ENCODE measurements at places on chromosomes 4 and X.

DNA sequence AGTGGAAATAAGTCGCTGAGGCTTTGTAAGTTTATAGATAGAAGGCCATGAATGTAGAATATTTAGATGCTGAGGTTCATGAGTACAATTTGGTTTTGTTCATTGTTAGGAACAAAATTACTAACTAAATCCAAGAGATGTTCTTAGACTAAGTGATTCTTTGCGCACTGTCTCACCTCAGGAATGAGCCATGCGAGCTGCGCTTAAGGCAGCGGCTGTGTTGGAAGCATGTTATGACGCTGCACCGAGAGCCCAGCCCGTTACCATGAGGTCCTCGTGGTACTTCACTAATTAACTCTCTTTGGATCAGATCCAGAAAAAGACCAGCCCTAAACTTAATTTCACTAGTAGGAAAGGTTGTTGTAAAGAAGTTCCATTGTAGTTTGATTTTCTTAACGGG lies 166.2 kb downstream of the RAPGEF2 start:
- no peak for DNase-seq

GRCh38 chr4:44791831-44792230 lies 65.5 kb upstream of the GNPDA2 start:
- no peak for DNase-seq

DNA sequence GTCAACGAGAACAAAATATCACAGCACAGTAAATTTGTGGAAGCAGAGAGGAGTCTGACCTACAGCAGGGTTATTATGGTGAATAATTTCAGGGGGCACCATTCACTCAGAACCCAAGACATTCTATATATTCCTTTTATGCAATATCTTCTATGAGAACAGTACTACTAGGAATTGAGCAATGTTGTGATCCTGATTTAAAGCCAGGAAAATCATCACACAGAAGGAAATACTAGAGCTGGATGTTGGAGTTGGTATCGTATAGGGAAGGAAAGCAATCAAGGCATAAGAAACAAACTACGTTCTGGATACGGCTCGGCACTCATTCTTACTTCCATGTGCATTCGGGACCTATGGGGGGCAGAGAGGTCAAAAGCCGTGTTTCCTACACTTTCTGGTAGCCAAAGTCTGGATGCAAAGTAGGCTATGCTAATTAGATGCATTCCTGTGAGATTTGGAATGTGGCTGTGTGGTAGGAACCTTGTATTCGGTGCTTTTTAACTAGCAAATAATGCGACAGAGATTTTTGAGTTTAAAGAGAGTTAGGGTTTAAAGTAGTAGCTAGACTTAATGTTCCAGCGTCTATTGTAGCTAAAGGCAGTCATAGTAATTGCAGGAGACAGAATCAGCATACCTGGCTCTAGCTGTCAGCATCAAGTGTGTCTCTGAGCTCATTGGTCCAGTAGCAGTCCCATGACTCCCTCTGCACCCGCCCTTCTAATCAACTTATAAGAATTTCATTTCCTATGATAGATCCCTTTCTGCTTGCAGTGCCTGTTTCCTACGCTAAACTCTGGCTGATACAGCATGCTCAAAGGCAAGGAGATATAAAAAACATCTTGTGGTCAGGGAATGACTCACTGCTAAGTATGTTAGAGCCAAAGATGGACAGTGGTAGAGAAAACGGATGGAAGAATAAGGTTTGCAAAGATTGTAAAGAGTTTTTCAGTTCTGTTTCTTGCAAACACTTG lies 43.3 kb upstream of the PDGFC start:
- no peak for DNase-seq

DNA sequence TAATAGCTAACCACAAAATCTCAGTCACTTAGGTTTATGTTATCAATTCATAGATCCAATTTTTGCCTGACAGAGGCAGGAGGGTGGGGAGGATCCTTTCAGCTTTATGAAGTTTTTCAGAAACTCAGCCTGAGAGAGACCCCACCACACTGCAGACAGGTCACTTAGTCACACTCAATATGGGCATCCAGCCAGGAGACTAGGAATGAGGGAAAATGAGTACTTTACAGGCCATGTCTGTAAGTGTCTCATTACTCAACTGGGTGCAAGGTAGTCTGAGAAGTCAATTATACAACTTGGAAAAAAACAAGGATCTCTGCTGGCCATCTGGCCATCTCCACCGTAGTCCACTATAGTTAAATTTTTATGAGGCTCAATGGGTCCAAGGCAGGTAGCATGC lies 365.9 kb downstream of the INPP4B start:
- no peak for DNase-seq

DNA sequence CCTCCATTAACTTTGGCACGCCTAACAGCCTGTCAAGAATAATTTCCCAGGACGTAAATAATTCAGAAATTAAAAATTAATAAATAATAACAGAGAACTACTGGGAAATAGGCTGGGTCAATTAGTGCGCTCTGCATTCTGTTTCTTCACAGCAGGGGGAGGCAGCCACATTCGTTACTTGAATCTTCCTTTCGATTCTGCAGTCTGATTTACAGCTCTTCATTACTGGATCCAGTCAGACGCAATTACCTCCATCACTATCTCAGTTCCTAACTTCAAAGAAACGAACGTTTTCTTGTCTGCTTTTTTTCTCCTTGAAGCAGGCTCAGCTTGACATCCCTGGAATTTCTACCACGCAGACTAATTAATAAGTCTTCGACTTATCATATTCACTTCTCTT lies 9.0 kb upstream of the RPL34 start:
- no peak for DNase-seq

DNA sequence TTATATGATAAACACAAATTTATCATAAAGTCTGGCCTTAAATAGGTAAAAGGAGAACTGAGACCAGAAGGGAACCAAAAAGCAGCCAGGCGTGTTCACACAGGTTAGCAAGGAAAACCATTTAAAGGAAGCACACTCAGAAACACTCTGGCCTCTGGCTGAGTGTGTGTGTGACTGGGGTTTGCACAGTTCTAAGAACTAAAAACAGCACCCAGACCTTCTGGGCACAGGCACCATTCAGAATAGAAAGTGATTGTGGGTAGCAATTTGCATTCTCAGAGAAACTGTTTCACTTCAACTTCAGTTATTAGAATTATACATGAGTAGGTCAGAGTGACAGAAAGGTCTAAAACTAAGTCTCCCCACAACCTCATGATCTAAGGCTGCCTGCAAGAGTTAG lies 10.0 kb downstream of the GPR82 start:
- DNase-seq = no peak

DNA sequence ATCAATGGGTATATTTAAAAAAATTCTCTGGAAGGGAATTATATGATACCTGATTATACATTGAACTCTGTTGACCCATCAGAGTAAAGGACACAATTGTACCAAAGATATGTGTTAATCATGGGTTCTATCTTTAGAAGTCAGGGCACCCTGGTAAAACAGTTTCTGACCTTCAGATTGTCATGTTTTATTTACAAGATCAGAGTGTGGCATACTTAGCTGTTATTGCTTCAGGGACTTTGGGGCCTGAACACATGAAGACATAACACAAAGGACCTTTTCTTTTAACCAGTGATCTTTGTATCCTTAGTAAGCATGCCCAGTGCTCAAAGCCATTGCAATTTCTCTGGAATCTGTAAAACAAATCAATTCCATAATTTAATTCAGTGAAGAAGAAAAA lies 204.8 kb upstream of the RPS6KA3 start:
- DNase-seq = no peak

DNA sequence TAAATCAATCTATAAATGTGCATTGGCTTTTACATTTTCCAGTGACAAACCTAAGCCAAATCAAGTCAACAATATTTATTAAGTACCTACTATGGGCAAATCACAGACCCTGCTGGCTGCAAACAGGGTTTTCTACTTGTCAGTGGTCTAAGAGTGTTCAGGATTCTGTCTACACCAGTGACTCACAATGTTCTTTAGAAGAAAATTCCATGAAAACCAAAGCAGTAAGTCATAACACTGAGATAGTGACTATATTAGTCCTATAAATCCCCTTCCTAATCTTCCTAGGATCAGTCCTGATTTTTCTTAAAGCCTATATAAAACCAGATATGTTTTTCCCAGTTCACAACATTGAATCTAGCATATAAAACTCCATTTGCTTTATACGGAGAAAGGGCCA lies 69.7 kb downstream of the PPP3CA start:
- DNase-seq = no peak

GRCh38 chr4:144572660-144573059 lies 73.3 kb upstream of the HHIP start:
- no peak for DNase-seq

DNA sequence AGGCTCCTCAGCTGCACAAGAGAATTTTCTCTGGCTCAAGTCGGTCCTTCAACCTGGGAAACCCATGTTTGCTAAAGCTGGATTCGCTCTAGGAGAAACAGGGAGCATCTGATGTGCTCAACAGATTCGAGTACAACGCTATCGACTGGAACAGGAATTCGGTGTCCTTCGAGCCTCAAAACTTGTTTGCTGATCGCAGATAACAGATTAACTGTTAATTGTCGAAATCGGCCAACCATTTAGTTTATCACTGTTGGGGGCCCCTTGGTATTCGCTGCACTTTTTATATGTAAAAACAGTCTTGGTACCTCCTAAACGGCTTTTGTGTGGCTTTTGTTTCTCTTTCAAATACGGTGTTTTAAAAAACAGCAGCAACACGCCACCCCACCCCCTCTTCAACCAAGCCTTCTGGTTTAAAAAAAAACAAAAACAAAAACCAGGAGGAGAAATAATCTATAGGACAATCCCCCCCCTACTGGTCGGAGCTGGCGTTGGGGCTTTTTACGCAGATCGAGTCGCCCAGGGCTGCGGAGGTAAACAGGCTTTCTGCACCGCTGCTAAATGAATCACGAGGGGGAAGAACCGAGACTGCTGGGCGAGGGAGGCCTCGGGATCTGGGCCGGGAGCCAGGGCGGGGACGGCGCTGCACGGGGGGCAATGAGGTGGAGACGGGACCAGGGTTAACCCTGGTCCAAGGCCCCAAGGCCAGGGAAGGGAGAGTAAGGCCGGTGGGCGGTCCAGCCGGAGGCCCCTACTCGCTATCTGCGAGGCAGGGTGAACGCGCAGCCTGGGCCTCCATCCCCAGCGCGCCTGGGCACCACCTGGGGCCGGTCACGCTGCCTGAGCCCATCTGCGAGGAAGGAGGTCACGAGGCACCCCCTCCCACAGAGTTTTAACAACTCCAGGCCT lies 71.7 kb upstream of the BCOR start:
- DNase-seq = no peak

- DNase-seq = no peak
Measured at GRCh38 chr4:1405254-1405635, 997 bp downstream of the NKX1-1 start.
